ENCODE measurements at places on chromosomes 16 and 17.
A peak's percentile ranks its signal among the peaks of the same experiment; 100 is the strongest.

GRCh38 chr17:7355573-7355972 lies 617 bp downstream of the TMEM95 start:
- no peak for DNase-seq

DNA sequence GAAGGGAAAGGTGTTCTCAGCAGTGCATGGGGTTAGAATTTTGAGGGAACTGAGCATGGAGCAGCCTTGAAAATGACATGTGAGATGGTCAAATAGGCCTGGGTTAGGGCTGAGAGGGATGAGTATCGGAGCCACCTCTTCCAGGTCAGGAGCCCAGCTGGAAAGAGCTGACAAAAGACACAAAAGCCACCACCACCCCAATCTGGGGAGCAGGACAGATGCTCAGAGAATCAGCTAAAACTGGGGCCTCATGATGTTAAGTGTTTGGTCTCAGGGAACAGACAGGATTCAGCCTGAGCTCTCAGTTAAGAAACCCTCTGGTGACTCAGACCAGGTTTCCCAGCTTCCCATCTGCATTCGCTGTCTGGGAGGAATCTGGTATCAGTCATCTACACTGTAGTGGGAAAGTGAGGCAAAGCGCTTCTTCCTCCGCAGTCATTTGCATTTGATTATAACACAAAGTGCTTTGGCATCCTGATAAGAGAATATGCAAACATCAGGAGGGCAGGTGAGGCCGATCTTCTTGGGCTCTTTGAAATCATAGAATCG lies 2.6 kb downstream of the WNT9B start:
- no peak for DNase-seq

GRCh38 chr16:11673091-11674000 lies 5.1 kb downstream of the SNN start:
- DNase-seq = peak; percentile 39

DNA sequence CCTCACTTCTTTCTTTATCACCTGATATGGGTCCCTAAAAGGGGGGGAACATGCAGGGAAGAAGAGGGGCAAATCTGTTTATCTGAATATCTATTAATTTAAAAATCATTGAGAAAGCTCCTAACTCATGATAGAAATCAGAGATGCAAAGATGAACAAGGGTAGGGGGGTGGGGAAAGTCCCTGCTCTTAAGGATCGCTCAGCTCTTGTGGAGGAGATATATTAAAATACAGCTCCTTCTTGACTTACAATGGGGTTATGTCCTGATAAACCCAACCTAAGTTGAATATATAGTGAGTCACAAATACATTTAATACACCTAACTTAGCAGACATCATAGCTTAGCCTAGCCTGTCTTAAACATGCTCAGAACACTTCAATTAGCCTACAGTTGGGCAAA lies 237.5 kb downstream of the MAF start:
- no peak for DNase-seq

DNA sequence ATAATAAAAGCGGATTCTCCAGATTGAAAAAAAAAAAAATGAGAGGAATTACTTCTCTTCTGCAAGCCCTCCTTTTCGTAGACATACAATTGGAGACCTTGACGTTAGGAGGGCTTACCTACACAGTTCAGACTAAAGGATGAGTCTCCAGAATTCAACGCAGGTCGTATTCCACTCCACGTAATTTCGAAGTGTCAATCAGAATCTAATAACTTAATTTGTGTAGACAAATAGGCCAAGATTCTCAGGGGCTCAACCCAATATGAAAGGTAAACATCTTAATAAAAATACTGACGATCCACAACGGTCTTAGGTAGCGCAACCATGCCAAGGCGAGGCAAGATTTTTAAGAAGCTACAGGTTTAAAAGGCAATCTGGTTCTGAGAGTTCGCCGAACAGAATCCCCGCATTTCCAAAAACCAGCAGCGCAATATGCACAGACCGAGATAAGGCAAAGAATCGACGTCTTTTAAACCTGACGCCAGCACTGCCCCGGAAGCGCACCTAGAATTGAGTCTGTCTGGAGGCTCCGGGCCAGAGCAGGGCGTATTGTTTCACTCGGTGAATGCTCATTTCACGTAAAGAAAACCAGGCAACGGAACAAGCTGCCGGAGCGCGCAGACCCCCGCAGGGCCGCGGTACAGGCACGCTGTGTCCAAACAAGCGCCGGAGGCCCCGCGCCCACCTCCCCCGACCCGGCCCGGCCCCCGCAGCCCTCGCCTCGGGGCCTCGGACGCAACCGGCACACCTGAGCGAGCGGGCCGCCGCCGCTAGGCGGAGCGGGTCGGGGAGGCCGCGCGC lies 623 bp downstream of the MBTPS1 start:
- DNase-seq = peak; percentile 73
